ENCODE measurements at places on chromosomes 1 and 21.

- no peak for DNase-seq
- H3K36me3 ChIP-seq, result peaks cover 6% of the 10 kb centered on the region
- H3K27ac ChIP-seq, result no peak overlapping the region
Measured at GRCh38 chr1:33182896-33183295, 1.1 kb upstream of the TRIM62 start.

- no peaks in the 10 kb centered on the region for H3K27me3 ChIP-seq
- H3K4me3 ChIP-seq, result no peak overlapping the region
- H3K36me3 ChIP-seq, result no peaks in the 10 kb centered on the region
- no peak for DNase-seq
- no peaks in the 10 kb centered on the region for H3K4me1 ChIP-seq
Measured at GRCh38 chr21:16342932-16343331, 613.1 kb downstream of the USP25 start.

DNA sequence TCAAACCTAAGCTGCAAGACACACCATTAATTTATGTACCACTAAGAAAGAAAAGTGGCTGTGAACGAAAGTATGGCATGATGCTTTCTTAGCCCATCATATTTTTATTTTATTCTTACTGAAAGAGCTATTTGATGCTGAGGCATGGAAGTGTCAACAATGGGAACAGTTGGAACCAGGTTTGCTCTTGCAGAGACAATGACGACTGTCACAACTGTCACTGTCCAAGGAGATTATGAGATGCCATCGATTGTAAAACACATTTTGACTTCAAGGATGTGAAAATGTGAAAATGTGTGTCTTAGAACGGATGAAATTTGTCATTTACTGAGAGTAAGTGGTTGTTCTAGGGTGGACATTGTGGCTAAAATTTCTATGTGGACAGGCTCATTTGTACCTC is 2.8 kb upstream of the ACTL8 start:
- no peak for DNase-seq
- no peaks in the 10 kb centered on the region for H3K4me1 ChIP-seq
- no peak overlapping the region for H3K4me3 ChIP-seq
- H3K27ac ChIP-seq, result no peak overlapping the region
- no peaks in the 10 kb centered on the region for H3K36me3 ChIP-seq

DNA sequence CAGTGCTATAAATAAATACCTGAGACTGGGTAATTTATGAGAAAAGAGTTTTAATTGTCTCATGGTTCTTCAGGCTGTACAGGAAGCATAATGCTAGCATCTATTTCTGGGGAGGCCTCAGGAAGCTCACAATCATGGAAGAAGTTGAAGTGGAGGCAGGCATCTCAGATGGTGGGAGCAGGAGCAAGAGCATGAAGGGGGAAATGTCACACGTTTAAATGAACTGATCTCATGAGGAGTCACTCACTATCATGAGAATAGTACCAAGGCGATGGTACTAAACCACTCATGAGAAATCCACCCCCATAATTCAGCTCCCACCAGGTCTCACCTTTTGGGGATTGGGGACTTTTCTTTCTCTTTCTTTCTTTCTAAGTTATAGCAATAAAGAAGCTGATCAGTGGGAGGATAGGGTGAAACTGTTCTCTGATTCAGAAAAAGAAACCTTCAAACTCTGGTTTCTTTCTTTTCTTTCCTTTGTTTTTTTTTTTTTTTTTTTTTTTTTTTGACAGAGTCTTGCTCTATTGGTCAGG is 17.1 kb upstream of the SPAG17 start:
- H3K4me3 ChIP-seq, result no peak overlapping the region
- H3K27ac ChIP-seq, result no peak overlapping the region
- H3K4me1 ChIP-seq, result no peaks in the 10 kb centered on the region
- no peaks in the 10 kb centered on the region for H3K27me3 ChIP-seq
- no peaks in the 10 kb centered on the region for H3K36me3 ChIP-seq

GRCh38 chr1:32549616-32550015 is 10.4 kb downstream of the ZBTB8A start:
- H3K4me3 ChIP-seq, result no peak overlapping the region
- H3K4me1 ChIP-seq, result no peaks in the 10 kb centered on the region
- DNase-seq, result no peak

DNA sequence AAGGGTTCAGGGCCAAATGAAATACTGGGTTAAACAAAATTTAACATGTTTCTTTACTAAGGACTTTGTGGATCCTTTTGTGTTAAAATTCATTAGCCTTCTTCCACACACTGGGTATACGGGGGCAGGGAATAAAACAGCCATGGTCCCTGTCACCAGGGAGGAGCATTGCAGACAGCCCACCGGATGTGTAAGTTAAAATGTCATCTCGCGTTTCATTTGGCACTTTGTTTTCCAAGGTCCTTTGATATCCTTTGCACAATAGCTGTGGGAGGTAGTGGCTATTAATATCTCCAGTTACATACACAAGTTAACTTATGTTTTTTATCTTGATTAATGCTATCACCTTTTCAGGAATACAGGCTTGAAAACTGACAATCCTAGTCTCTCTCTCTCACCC is 172.7 kb downstream of the BARHL2 start:
- DNase-seq, result no peak
- no peak overlapping the region for H3K27ac ChIP-seq
- no peak overlapping the region for H3K4me3 ChIP-seq
- no peaks in the 10 kb centered on the region for H3K36me3 ChIP-seq
- H3K27me3 ChIP-seq, result no peaks in the 10 kb centered on the region

GRCh38 chr1:102937401-102937800 is 170.9 kb downstream of the COL11A1 start:
- DNase-seq, result no peak
- H3K27ac ChIP-seq, result no peak overlapping the region
- H3K27me3 ChIP-seq, result no peaks in the 10 kb centered on the region
- no peaks in the 10 kb centered on the region for H3K36me3 ChIP-seq
- no peaks in the 10 kb centered on the region for H3K4me1 ChIP-seq

DNA sequence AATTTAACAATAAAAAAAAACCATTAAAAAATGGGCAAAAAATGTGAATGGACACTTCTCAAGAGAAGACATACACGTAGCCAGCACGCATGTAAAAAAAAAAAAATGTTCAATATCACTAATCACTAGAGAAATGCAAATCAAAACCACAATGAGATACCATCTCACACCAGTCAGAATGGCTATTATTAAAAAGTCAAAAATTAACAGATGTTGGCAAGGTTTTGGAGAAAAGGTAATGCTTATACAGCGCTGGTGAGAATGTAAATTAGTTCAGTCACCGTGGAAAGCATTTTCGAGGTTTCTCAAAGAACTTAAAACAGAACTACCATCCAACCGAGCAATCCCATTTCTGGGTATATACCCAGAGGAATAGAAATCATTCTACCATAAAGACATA is 1091.5 kb upstream of the B3GALT2 start:
- H3K27ac ChIP-seq, result no peak overlapping the region
- H3K4me1 ChIP-seq, result no peaks in the 10 kb centered on the region
- H3K27me3 ChIP-seq, result no peaks in the 10 kb centered on the region

DNA sequence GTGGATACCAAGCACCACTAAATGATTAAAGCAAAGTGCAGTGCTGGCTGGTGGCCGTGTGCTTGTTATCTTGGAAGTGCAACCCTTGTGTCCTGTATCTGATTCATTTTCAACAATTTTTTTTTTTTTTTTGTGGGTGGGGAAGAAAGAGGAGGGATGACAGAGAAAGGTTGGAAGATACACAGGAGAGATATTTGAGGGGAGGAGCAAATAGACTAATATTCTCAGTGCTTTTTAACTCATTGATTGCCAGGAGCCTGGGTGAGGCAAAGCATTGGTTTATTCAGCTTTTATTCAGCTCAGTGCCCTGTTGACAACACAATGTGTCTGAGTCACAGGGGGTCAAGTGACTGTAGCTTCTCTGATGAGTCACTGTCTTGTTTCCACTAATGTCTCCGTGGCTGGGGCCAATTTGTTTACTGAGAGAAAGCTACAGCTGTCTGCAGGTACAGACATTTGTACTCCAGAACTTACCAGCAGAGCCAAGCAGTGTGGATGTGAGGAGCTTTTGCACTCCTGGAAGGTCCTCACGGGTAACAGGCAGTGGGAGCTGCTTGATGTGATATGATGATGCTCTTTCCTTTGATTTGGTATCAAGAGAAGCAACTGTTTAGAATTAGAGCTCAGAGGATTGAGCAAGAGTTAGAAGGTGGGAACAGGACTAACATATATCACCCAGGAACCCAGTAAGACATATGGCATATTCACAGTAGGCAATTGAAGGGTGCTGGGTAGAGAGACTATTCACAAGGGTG is 23.6 kb upstream of the DNM3 start:
- no peaks in the 10 kb centered on the region for H3K36me3 ChIP-seq
- H3K4me1 ChIP-seq, result no peaks in the 10 kb centered on the region
- DNase-seq, result no peak
- H3K4me3 ChIP-seq, result no peak overlapping the region
- H3K27me3 ChIP-seq, result no peaks in the 10 kb centered on the region

DNA sequence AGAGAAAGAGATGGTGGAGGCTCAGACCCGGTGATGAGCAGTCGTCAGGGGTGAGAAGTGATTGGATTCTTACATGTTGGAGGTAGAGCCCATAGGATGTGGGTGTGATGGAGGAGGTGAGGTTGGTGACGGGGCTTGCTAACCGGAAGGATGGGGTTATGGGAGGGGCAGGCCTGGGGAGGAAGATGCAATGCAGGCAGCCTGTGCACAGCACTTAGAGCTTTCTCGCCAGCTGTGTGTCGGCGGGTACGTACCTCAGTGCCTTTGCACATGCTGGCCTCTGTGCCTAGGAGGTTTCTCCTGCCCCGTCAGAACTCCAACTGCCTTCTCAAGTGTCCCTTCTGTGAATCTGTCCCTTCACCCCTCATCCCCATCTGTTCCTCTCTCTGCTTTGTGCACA is 2.9 kb upstream of the BSND start:
- H3K4me1 ChIP-seq, result peaks cover 9% of the 10 kb centered on the region
- no peaks in the 10 kb centered on the region for H3K36me3 ChIP-seq
- H3K27ac ChIP-seq, result no peak overlapping the region
- H3K4me3 ChIP-seq, result no peak overlapping the region
- DNase-seq, result no peak

- no peaks in the 10 kb centered on the region for H3K27me3 ChIP-seq
- no peak overlapping the region for H3K4me3 ChIP-seq
- no peak overlapping the region for H3K27ac ChIP-seq
- H3K4me1 ChIP-seq, result no peaks in the 10 kb centered on the region
Measured at GRCh38 chr1:5850503-5850902, 141.7 kb downstream of the NPHP4 start.

GRCh38 chr1:197092491-197093023 is 25.5 kb upstream of the F13B start:
- no peak overlapping the region for H3K4me3 ChIP-seq
- H3K27ac ChIP-seq, result no peak overlapping the region
- no peaks in the 10 kb centered on the region for H3K36me3 ChIP-seq
- no peak for DNase-seq

GRCh38 chr1:50427818-50428779 is 4.9 kb upstream of the DMRTA2 start:
- peaks cover 9% of the 10 kb centered on the region for H3K4me1 ChIP-seq
- peaks cover 10% of the 10 kb centered on the region for H3K27me3 ChIP-seq
- no peak overlapping the region for H3K4me3 ChIP-seq

DNA sequence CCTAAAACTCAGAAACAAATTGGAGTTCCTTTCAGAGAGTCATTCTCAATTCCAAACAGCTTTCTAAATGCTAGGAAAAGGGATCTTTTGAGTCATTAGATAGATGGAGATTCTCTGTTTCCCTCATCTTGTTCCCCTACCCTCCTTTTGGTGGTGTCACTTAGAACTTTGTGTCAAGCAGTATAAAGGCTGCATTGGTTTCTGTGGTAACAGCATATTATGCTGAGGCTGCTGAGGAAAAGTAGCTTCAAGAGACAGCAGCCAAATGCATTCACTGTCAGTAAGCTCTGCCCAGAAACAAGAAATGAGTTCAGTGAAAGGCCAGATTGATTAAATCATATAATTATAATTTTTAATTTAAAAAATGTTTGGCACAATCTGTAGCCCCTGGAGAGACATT is 144.1 kb downstream of the LRRC40 start:
- H3K27me3 ChIP-seq, result no peaks in the 10 kb centered on the region
- no peak for DNase-seq
- no peaks in the 10 kb centered on the region for H3K4me1 ChIP-seq
- H3K4me3 ChIP-seq, result no peak overlapping the region
- no peak overlapping the region for H3K27ac ChIP-seq
- H3K36me3 ChIP-seq, result no peaks in the 10 kb centered on the region

DNA sequence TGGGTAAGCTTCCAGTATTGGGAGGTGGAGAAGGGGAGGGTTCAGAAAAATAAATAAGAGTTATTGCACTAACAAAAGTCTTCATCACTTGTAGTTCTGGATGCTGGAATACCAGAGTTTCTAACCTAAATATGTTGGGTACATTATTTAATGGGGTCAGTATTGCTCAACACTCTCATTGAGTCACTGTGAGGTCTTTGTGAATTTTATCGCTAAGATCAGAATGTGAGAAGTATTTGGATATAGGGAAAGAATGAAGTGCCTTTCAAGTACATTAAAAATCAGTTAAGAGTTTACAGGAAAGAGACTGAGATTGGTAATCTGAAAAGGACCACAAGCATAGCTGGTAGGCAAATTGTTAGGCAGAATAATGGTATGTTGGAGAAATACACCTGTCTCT is 8.8 kb downstream of the SNRPE start:
- H3K36me3 ChIP-seq, result peaks cover 47% of the 10 kb centered on the region
- H3K4me1 ChIP-seq, result no peaks in the 10 kb centered on the region
- no peaks in the 10 kb centered on the region for H3K27me3 ChIP-seq
- no peak for DNase-seq

- H3K27me3 ChIP-seq, result peaks cover 5% of the 10 kb centered on the region
- peaks cover 7% of the 10 kb centered on the region for H3K4me1 ChIP-seq
- no peak overlapping the region for H3K4me3 ChIP-seq
- H3K36me3 ChIP-seq, result peaks cover 12% of the 10 kb centered on the region
- no peak for DNase-seq
- H3K27ac ChIP-seq, result no peak overlapping the region
Measured at GRCh38 chr1:109508001-109508872, 1.3 kb downstream of the AMIGO1 start.
